ENCODE measurements at places on chromosomes 2 and 18.

- DNase-seq = no peak
These were observed 577.4 kb downstream of the ZEB2 start for GRCh38 chr2:143942486-143942885.

GRCh38 chr2:230904856-230905447 is 20.1 kb downstream of the GPR55 start:
- no peak for DNase-seq

DNA sequence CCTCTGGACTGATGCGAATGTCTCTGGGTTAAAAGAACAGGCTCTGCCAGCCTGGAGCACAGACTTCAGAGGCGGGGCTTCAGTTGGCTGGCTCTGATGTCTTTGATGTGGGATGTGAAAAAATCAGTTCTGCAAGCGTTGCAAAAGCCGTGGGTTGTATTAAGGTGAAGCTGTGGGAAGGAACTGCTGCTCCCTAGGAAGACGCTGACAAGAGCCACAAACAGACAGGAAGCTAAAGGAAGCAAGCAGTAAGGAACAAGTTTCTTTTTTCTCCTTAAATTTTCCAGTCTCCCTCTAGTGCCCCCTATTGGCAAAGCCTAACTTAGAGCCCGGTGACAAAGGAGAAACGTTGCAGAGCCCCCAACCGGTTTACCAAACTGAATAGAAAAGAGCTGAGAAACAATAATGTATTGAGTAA is 239.0 kb downstream of the CCDC178 start:
- DNase-seq = peak; percentile 73

DNA sequence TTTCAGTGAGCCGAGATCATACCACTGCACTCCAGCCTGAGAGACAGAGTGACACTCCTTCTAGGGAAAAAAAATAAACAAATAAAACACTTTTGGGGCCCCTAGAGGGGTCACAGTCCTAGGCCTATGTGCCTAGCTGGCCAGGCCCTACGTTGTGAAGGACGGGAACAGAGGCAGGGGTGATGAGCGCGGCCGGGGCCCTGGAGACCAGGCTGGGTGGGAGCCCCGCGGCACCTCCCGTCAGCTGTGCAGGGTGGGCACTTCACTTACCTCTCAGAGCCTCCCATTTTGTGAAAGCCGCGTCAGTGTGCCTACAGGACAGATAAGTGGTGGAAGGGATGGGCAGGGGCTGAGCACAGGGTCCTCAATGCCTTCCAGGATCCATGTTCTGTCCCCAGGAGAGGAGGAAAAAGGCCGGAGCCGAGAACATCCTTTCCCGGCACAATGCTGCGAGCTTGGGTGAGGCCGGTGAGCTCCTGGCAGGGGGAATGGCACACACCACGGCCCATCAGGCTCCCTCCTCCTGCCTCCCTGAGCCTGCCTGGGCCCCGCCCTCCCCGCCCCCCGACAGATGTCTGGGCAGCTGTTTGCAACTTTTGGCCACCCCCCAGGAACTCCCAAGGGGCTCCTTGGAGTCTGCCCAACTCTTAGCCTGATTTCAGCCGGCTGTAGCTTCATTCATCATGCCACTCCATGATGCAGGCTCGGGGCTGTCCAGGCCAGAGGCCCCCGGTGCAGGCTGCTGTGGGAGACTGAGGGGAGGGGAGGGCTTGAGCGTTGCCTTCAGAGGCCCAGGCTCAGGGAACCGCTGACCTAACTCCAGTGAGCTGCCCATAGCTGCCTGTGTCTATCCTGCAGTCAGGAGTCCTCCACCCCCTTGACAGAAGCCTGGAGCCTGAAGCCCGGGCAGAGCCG is 196.5 kb downstream of the TFCP2L1 start:
- DNase-seq = no peak

- peak; percentile 81 for DNase-seq
These were observed 94.2 kb downstream of the TPGS2 start for GRCh38 chr18:36734596-36734995.

GRCh38 chr2:191933307-191934105 is 86.6 kb upstream of the CAVIN2 start:
- DNase-seq = no peak

DNA sequence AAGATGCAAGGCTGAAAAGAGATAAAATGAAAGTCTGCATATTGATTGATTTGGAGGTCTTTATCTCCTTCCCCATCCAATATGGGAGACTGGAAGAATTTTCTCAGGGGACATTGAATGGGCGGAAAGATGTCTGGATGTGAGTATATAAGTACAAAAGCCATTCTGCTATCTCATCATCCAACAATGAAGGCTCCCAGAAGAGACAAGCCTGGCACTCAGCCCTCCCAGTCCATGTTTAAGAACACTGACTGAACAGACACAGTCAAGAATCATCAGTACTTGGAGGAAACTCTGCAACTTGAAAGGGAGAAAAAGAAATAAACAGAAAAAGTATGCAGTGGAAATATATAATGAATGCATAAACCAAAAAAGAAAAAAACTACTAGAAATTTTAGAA is 80.9 kb downstream of the PTRHD1 start:
- DNase-seq = no peak

DNA sequence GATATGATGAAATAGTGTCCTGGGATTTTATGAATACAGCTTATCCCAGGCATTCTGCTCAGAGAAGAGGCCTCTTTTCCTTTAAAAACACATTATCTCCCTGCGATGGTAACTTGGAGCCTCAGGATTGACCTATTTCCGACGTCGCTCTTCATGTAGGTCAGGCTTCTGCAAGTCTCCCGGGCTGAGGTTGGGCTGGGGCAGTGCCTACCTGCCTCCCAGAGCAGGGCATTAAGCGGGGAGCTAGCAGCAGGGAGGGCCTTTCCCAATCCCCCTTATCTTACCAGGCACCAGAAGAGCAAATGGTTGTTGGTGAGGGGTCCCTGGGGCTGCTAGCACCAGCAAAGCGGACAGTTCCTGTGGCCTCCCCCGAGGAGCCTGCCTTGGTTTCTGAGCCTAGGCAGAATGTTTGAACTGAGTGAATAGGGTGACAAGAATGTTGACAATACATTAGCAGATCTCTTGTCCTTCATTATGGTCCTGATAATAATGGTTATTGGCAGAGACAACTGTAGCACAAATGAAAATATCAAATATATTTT is 60.2 kb downstream of the TRPM8 start:
- DNase-seq = no peak

DNA sequence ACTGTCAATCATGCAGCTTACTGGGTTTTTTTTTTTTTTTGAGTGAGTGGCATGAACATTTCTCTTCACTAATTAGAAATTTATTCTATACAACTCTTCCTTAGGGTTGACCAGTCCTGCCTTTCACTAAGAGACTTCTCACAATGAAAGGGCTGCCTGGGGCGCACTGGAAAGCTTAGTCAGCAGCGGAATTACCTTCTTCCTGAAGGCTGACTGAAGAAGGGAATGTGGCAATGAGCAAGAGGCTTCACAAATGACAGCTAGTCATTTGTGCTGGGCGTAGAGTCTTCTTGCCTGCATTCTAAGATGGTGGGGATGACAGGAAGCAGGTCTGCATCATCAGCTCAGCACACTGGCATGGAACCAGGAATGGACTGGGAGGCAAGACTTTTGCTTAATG is 15.6 kb upstream of the SCN3A start:
- DNase-seq = no peak

GRCh38 chr2:48249631-48250473 is 280.1 kb upstream of the STON1 start:
- no peak for DNase-seq

DNA sequence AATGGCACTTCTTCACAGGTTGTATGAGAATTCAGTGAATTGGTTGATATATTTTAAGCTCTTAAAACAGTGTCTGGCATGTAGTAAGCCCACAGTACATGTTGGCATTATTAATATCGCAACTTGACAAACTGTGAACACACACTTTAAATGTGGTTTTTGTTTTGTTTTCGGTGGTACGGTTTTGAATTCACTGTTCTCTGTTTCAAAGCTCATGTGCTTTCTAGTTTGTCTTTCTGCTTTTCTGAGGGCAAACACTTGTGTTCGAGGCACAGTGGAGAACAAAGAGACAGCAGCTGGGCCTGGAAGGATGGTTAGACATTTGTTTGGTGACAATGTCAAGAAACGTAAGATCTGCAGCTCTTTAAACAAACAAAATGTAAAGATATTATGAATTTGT is 276.5 kb upstream of the MC4R start:
- no peak for DNase-seq

DNA sequence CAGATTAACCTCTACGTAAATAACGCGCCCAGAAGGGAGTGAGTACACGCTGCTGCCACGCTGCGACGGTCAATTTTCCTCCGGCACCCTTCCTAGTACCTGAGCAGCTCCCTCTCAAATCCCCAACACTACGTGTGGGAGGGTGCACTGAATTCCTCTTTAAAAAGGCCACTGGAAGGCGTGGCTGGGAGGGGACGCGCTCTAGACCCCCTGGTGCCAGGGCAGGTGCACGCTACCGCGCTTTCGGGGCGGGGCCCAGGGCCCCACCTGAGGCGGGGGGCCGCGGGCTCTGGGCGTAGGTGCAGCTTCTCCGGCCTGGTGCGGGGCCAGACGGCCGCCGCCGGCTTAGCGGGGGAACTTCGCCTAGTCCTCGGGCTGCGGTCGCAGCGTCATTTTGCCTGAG is 668 bp upstream of the ANKRD12 start:
- peak; percentile 68 for DNase-seq

- DNase-seq = no peak
These were observed 928 bp downstream of the NAGK start for GRCh38 chr2:71069376-71069775.

- DNase-seq = no peak
These were observed 242.5 kb downstream of the RPIA start for GRCh38 chr2:88933980-88934379.

GRCh38 chr18:47251289-47252120 is at the start of gene SKOR2:
SKOR2 (minus strand) TSS chr18:47251660; CDS start chr18:47249183, 2,477 bp downstream.
- no peak for DNase-seq

Data from Karpas-422 (cell line).